ENCODE measurements at places on chromosomes 13 and 19. TPM values are rescaled to one million over a fixed set of nuclear protein-coding genes. Genes with fewer than 3 reads are reported as not detected.

DNA sequence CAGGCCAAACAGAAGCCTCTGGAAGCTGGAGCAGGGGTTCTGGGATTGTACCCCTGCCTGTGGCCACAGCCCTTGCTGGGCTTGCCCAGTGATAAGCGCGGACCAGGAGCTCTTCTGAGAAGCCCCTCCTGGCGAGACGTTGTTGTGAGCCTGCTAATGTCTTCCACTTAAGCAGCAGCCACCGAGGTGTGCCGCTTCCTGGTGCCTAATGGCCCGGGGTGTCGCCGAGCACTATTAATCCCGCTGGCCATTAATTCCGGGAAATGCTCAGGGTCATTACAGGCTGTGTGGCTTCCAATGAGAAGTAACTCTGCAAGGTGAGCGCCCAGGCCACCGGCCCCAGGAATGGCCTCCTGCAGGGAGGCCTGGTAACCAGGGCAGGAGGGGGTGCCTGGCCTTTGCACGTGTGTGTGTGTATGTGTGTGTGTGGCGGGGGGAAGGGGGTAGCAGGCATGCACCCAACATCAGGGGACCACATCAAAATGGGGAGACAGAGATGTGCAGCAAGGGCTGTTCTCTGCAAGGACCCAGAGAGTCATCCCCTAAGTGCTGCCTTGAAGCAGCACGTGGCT lies 175.0 kb downstream of the URI1 start:
- DNase-seq, result no peak

- no peak for DNase-seq
Observed at GRCh38 chr13:79837741-79838450, 356.9 kb downstream of the NDFIP2 start.

- DNase-seq, result no peak
Observed at GRCh38 chr19:16862826-16863415, 25.9 kb upstream of the F2RL3 start.

- DNase-seq, result no peak
Observed at GRCh38 chr19:3108775-3109174, 14.6 kb downstream of the GNA11 start.

The HNRNPM gene
- 91.6 TPM for total RNA-seq

The AXL gene
- 238 TPM for total RNA-seq

The KLK14 gene
- total RNA-seq, result not detected

The MBD3L1 gene
- total RNA-seq, result not detected

Data from pulmonary artery endothelial cell (primary cell).